Uterus (tissue), 4 donors: ENCODE measurements at places on chromosomes 6 and 20. TPM values are rescaled to one million over a fixed set of nuclear protein-coding genes. Genes with fewer than 3 reads are reported as not detected.

GRCh38 chr20:61924858-61925554, 140.7 kb downstream of the TAF4 start:
- DNase-seq = no peak

DNA sequence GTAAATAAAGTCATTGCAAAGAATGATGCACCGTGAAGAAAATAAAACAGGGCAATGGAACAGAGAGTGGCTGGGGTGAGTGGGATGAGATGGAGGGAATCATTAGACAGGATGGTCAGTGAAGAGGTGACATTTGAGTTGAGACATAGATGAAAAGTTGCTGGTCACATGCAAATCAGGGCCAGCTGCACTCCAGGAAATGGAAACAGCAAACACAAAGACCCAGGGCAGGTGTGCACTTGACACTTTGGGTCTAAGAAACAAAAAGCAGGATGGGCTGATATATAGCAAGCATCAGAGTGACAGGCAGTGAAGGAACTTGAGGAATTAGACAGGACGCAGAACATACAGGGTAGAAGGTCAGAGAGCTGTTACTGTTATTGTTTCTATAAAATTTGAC, 171.5 kb upstream of the RIPOR2 start:
- no peak for DNase-seq

DNA sequence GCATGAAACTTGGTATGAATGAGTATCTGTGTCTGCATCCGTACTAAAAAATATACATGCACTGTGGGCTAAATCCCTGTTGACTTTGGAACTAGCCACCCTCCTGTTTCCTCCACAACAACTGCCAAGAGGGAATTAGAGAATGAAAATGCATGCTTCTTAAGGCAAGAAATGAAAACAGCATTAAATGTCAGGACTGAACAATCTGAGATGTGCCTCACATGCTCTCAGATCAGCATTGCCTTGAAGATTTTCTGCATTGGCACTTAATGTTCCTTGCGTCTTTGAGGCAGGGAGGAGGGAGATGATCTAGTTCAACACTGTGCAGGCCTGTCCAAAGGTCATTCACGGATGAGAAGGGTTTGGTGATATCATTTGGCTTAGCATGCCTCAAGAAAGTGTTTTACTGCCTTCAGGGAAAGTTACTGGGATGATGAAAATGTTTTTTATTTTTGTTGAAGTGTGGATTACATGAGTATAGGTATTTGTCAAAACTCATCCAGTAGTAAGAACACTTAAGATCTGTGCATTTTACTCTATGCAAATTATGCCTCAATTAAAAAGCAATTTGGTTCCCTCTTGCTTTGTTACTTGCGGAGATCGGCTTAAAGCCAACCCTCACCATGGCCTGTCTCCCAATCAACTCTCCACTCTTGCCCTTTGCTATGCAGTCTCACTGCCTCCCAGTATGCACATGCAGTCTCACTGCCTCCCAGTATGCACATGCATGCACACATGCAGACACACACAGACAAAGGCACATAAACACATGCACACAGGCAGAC, 47.5 kb upstream of the RIN2 start:
- peak; percentile 49 for DNase-seq

- no peak for DNase-seq
Observed at GRCh38 chr6:83769413-83769812, 60.5 kb upstream of the SNAP91 start.

DNA sequence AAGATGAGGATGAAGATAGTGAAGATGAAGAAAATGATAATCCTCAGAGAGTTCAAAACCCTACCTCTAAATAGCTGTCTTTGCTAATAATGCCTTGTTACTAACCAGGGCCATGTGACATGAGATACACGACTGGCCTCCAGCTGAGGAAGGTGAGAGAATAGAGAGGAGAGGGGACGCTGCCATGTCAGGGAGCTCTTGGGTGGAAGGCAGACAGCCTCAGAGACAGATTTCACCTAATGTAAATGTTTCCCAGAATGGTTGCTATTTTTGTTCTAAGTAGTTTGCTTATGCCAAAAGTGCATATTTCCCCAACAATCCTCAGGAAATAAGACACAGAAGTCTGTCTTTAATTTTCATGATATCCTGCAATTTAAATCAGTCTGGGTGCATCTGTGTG, 138.4 kb downstream of the ELOVL4 start:
- DNase-seq = no peak

DNA sequence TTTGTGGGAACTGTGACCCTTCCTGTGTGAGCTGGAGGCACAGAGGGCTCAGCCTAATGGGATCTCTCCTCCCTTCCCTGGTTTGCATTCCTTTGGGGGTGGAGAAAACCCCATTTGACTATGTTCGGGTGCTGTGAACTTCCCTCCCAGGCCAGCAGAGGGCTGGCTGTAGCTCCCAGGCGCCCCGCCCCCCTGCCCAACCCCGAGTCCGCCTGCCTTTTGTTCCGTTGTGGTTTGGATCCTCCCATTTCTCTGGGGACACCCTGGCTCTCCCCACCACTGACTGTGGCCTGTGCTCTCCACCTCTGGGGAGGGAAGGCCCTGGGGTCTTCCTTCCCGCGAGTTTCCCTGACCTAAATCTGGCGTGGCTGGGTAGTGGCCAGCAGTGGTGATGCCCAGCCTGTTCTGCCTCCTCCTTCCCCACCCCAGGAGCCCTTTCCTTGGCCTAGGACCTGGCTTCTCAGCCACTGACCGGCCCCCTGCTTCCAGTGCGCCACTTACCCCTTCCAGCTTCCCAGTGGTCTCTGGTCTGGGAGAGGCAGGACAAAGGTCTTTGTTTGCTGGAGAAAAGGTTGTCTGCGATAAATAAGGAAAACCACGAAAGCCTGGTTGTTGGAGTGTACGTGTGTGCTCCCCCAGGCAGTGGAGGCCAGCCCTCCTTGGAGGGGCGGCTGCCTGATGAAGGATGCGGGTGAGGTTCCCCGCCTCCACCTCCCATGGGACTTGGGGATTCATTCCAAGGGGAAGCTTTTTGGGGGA, 4.9 kb downstream of the VEGFA start:
- DNase-seq = peak; percentile 76

DNA sequence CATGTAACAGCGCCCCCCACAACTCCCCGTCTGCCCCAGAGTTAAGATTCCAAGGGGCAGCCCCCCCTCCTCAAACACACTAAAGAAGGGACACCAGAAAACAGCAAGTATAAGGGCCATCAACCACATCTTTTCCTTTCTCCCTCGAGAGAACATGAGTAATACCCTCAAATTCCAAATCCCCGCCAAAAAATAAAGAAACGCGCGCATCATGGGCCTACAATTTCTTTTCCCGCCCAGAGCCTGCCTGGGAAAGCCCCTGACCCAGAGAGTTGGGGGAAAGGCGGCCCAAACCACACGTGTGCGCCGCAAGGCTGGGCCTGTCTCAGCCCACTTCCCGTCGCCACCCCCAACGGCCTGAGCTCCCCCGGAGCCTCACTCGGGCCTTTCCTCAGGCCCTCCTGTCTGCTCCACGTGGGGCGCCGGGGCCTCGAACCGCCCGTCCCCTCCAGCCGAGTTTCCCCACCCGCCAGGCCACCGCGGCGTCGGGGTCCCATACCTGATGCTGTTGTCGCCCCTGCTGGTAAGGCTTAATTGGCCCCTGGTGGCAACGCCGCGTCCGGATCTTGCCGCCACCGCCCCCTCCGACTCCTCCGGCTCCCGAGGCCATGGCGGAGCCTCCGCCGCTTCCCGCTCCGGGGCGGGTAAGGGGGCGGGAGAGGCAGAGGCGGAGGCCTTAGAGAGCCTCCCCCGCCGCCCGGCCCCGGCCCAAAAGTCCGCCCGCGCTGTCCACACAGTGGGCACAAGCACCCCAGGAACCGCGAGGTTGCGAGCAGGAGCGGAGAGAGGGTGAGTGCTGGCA, 746 bp downstream of the NUP153 start:
- DNase-seq = peak; percentile 55

GRCh38 chr20:37501940-37502339, 19.1 kb upstream of the NNAT start:
- DNase-seq = no peak

- DNase-seq = no peak
Observed at GRCh38 chr6:160801418-160801817, 99.4 kb downstream of the PLG start.

DNA sequence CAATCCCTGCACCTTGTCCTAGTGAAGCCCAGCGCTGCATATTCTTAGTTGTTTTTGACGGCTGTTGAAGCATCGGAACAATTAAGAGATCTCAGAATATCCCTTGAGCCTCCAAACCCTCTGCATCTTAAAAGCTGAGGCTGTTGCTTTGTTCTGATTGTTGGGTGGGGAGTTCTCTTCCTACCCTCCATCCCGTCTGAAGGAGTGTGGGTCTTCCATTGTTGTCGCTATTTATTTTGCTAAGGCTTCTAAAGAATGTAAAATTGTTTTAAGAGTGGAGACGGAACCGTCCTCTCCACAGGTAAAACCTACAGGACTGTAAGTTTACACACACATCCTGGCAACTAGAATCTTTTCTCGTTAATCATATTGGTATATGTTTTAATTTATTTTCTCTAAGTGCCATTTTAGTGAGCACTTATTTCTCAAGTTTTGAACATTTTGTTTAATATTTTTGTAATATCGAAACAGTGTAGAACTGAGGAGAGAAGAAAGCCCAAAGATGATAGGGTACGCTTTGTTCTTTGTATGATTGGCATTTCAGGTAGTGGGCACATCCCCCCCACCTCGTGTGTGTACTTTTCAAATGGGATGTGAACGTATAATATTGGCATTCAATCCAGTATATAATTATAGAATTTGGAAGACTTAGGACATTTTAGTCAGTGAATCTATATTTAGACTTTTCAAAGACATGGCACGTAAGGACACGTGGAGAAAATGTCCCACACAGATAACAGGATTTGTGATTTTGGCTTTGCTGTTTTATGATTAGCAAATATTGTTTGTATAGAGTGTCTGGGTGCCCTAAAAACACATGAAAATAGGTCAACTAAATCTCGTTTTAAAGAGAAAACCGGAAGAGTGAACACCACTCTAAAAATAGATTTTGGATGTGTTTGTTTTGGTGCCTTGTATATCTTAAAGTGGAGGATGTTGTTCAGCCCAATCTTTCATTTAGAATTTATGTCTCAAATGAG, 1.3 kb downstream of the RNF146 start:
- DNase-seq = no peak

DNA sequence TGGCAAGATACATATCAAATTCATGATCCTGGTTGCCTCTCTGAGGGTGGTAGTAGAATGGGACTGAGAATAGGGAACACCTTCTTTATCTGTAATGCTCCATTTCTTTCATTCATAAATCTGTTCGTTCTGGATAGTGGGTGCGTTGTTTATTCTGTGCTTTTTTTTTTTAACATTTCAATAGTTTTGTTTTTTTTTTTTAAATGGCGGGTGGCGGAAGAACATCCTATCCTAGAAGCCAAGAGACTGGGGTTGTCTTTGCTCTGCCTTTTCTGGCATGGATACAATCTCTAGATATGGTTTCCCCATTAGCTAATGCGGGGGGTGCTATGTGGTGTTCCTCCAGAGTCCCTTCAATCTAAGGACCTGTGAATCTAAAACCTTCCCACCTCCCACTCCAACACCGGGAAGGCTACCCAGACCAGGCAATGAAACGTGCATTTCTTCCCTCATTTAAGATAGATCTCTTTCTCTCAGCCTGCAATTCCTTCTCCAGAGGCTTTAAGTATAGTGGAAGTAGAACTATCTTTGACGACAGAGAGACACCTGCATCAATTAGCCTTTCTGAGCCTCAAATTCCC, 883 bp upstream of the CCDC28A start:
- no peak for DNase-seq

- no peak for DNase-seq
Observed at GRCh38 chr20:57530327-57530981, 5.5 kb upstream of the CTCFL start.

DNA sequence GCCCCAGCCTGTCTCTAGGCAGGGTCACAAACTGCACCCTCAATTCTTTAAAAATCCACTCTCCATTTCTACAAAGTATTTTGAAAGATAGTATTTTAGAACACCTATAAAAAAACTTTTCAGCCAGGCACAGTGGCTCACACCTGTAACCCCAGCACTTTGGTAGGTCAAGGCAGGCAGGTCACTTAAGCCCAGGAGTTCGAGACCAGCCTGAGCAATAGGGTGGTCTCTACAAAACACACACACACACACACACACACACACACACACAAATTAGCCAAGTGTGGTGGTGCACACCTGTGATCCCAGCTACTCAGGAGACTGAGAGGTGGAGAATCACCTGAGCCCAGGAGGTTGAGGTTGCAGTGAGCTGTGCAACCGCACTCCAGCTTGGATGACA, 30.2 kb downstream of the SLC23A2 start:
- DNase-seq = no peak

- DNase-seq = no peak
Observed at GRCh38 chr20:57958050-57958420, 248.2 kb upstream of the PMEPA1 start.

DNA sequence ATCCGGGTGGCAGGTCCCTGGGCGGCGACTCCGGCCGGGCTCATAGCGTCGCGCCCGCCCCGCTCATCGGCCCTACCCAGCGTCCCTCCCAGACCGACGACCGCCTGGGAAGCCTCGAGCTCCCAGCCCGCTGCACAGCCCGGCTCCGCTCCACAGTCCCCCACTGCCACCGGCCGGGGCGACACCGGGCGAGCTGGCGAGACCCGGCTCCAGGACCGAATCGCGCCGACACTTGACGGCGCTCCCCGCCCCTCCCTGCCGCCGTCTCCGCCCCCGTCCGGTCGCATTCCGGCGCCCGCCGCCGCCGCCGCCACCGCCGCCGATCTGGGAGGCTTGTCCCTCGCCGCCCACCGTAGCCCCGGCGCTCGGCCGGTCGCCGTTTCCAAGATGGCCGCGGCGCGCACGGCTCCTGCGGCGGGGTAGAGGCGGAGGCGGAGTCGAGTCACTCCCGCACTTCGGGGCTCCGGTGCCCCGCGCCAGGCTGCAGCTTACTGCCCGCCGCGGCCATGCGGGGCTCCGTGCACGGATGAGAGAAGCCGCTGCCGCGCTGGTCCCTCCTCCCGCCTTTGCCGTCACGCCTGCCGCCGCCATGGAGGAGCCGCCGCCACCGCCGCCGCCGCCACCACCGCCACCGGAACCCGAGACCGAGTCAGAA, at the start of gene MAP3K4:
Gene MAP3K4 (plus strand): TSS at position 364 of the 655 bp plus-strand sequence. CDS start 163 bp downstream, at position 527.
- DNase-seq = peak; percentile 63

- no peak for DNase-seq
Observed at GRCh38 chr6:149147195-149147594, 170.3 kb upstream of the TAB2 start.

- DNase-seq = no peak
Observed at GRCh38 chr20:2800521-2801285, at the start of gene CPXM1. Gene CPXM1 (minus strand): TSS chr20:2800627. CDS start chr20:2800572, 55 bp downstream.

DNA sequence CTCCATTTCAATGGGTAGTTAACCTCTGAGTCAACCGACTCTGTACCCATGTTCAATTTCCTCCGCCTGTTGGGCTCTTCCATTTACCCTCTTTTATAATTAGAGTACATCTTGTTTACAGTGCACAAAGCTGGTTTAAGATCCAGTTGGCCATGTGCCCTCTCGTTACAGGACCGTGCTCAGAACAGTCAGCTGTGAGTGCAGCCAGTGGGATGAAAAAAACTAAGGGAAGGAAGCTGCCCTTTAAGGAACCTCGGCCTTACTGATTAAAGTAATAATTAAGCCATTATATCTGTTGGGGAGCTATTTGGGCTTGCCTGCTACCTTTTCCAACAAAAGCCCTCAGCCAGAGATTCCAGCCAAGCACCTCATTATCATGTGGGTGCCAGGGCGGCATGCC, 68.8 kb downstream of the TMEM170B start:
- DNase-seq = no peak

Gene SLC25A27
- total RNA-seq = 30.9 TPM

Gene RBPJL
- total RNA-seq = not detected

Gene HLA-DRB5
- total RNA-seq = not detected

Gene SLA2
- total RNA-seq = 0.14 TPM

Gene C4B
- 12.4 TPM for total RNA-seq

Gene BPI
- total RNA-seq = not detected
